Esophagus muscularis mucosa (tissue), 4 donors: ENCODE measurements at places on chromosomes 2 and 18.

DNA sequence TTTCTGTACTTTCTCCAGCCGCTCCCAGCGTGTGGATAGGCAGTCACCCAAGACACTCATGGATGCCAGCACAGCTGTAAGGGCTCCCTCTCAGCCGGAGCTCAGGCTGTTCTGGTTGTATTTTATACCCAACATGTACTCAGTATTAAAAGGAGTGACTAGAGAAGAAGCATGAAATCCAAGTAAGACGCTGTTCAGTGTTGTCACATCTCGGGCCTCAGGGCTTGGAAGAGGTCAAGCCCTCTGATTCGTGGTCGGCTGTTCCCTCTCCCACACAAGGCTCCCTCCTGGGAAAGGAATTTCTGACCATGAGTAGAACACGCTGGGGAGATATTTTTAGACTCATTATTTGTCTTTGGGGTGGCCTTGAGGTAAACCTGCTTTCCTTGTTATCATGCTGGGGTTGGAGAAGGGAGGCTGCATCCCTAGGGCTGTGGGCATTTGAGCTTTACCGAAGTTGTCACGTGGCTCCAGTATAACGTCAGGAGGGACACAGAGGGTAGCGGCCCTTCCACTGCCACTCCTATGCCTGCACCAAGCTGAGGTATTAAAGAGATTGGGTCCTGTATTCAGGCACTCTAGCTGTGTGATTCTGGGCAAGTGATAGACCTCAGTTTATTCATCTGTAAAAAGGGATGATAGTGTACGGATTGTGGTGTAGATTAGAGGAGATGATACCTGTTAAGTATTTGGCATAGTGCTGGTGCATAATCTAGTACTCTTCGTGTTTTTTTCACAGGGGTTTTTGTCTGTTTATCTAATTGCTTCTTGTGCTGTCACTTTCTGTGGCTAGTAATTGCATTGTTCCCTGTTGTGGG is 34.1 kb downstream of the HK2 start:
- DNase-seq = no peak

GRCh38 chr2:1371082-1371481 is 42.2 kb upstream of the TPO start:
- no peak for DNase-seq

GRCh38 chr2:204051984-204052556 is 115.5 kb downstream of the ICOS start:
- no peak for DNase-seq

- no peak for DNase-seq
These were observed 37.7 kb downstream of the BCL11A start for GRCh38 chr2:60515721-60516226.

GRCh38 chr18:46399303-46399702 is 257.7 kb downstream of the LOXHD1 start:
- no peak for DNase-seq

DNA sequence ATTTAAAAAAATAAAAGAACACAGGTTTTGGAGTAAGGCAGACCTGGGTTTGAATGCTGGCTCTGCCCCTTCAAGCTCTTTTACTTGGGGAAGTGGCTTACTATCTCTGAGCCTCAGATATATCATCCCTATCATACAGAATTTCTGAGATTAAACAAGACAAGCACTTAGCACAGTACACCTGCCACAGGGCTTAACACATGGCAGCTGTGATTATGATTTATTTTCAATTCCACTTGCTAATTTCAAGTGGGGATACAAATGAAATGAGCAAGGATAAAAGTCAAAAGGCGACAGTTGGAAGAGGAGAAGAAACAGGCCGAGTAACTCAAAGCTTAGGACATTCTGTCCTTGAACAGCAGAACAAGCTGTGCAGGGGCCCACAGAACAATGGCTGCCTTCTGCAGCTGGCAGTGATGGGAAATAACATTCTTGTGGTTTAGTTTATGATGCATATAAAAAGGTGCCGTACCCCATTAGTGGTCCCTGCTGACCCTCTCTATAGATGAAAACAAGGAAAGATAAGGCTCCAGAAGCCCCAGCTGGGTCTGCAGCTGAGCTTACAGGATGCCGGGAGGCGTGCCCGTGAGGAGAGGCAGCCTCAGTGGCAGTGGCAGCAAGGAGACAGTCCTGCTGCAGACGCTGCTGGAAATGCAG is 45.3 kb downstream of the KIF3C start:
- DNase-seq = no peak

DNA sequence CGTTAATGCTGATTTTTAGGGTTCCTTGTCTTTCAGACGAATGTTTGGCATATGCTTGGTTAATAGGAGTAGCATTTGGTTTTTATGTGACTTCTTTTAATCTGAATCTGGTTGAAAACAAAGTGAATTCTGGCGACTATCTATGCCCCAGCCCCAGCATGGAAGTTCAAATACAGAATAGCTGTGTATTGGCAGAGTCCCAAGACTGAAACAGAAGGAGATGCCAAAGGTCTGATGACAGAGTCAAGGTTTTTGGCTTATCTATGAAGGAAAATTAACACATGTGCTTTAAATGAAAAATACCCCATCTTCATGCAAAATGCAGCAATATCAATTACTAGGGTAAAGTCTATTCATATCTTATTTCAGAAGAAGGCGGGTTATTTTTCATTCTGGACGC is 734.8 kb upstream of the NXPH2 start:
- DNase-seq = no peak

DNA sequence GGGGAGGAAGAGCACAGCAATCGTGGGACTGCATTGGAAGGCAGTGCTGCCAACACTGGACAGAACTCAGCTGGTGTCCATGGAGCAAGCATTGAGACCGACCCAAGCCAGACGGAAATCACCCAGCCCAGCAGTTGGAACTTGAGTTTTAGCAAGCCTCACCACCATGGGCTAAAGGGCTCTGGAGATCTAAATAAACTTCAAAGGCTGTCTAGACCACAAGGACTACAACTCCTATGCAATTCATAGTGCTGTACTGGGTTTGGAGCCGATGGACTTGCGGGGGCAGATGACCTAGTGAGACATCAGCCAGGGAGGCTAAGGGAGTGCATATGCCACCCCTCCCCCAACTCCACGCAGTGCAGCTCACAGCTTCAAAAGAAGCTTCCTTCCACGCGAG is 243.6 kb upstream of the SLC39A10 start:
- DNase-seq = no peak

DNA sequence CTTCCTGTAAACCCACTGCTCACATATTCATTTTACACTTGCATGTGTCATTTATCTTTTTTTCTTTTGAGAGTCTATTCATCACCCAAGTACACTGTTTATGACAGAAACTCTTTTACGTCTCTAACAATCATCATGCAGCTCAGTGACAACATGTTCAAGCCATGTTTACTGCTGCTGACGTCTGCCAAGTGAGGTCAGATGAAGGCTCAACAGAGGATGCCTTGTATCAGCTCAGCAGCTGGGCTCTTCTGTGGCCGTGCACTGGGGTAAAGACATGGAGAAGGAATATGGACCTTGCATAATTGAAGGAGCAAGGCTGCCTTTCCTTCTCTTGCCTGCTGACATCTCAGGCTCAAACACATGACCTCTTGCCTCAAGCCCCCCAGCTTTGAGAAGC is 99.6 kb downstream of the ADD2 start:
- no peak for DNase-seq
